ENCODE measurements at places on chromosomes 12 and 14. TPM values are rescaled to one million over a fixed set of nuclear protein-coding genes. Genes with fewer than 3 reads are reported as not detected.

TMPRSS12 gene
- total RNA-seq: not detected

DNA sequence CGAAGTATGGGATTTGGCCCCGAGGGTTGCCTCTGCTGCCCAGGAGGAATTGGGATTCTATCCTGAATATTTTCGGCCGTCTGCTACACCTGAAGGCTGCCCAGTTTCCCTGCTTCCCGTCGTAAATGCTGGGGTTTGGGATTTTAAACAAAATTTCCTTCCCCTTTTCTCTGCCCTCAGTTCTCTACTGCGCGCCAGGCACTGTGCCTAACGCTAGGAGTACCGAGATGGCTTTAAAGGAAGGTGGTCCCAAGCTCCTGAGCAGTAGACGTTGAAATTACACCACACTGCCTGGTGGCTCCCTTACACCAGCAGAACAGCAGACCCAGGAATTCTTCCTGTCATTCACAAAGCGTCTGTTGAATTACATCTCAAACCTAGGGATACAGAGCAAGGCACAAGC lies 566 bp upstream of the PRDM4 start:
- DNase-seq: no peak

DNA sequence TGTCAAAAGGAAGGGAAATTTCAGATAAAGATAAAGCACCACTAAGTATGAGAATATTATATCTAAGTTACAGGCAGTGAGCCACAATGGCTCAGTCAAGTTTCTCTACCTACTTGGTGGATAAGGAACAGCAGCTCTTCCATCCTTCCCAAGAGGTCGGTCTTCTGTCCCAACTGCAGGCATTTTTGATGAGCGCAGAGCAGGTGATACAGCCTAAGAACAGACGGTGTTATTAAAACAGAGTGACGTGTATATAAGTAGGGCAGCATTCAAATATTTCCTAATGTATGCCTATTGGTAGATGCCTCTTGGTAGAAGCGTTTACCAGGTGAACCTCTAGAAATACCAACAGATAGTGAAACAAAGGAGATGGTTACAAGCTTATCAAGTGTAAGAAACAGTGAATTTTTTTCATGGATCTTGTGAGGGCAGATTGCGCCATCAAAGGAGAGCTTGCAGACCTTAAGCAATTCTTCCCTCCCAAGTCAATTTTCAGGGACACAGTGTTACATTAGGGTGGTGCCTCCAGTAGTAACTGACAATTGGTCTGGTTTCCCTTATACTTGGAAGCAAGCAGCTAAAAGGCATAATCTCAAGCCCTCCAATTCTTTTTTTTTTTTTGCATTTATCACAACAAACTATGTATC lies 274.5 kb downstream of the MED13L start:
- no peak for DNase-seq

GRCh38 chr12:108335349-108336119 lies 3.6 kb downstream of the CMKLR1 start:
- no peak for DNase-seq

DNA sequence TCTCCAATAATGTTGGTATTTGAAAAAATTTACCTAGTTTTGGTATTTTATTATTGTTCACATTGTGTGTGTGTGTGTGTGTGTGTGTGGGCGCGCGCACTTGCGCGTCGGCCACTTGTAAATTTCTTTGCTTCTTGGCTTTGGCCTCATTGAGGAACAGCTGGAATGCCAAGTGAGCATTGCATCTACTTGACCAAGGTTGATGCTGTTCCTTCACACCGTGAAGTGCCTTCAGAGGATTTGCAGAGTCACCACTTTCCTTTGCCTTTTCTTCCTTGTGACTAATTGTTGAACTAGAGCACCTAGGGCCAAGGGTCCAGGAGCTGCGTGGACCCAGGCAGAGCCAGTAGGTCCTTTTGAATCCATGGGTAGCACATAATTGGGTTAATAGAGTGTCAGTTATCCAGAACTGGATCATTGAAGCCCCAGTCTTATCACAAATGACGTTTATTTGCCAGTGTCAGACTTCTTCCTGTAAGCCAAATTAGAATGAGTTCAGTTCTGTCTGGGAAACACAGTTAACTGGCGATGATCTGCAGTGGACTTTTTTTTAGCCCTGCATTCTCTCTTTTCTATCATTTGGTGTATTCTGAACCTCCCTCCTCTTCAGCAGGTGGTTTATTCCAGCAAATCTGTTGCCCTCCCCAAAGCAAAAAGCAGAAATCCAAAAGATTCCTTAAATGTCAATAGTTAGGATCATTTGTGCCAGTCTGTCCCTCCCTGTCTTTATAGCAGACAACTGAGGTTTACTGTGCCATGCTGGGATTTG lies 2.6 kb downstream of the PPP2R5C start:
- DNase-seq: no peak

GRCh38 chr12:101297661-101298060 lies 17.8 kb downstream of the UTP20 start:
- no peak for DNase-seq

NEK9 gene
- 64.4 TPM for total RNA-seq

GRCh38 chr14:85088192-85088591 lies 441.8 kb upstream of the FLRT2 start:
- DNase-seq: no peak

LUM gene
- total RNA-seq: 0.69 TPM

ACSM4 gene
- total RNA-seq: not detected

DNA sequence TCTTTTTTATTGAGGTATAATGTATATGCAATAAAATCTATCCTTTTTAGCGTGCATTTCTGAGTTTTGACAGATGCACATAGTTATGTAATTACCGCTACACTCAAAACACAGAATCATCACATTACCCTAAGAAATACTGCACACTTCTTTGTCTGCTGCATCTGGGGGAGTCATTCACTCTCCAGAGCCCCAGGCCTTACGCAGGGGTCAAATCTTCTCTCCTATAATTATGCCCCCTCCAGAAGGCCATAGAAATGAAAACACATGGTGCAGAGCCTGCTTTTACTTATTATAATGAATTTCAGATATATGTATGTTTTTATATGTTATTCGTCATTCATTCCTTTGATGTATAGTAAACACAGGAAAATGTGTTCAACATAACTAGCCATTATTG lies 296.5 kb upstream of the TMEM132C start:
- no peak for DNase-seq

DNA sequence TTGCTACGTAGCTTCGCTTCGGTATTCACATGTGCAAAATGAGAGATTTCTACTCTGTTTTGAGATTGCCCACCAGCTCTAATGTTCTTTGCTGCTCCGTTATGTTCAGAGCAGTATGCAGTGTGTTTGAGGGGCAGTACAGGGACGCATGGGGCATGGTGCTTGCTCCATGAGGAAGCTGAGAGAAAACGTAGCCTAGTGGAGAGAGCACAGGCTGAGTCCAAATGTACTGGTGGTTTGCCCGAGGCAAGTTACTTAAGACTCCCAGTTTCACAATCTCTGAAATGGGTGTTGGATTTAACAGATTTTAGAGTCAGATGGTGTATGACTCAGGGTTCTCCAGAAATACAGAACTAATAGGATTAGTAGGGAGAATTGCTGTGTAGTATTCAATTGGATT lies 310.5 kb downstream of the ETNK1 start:
- no peak for DNase-seq

GRCh38 chr14:59332727-59333126 lies 132.5 kb downstream of the GPR135 start:
- no peak for DNase-seq

LHX5 gene
- total RNA-seq: 2.4 TPM

DNA sequence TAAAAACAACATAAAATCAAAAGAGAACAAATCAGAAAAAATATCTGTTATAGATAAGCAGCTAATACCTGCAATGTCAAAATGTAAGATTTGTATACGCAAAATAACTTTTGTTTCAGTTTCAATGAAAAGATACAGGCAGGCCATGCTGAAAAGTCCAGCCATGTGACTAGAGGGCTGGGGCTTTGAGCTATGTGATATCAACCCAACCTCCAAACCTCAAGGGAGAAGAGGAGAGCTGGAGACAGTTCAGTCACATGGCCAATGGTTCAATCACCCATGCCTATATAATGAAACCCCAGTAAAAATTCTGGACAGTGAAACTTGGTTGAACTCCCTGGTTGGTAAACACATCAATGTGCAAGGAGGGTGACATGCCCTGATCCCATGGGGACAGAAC lies 5.3 kb downstream of the COX16 start:
- DNase-seq: no peak

GRCh38 chr12:13173012-13173932 lies 23.3 kb upstream of the EMP1 start:
- DNase-seq: peak; percentile 72

LRIG3 gene
- 11.1 TPM for total RNA-seq

GRCh38 chr14:74641601-74642391 lies 29.8 kb upstream of the LTBP2 start:
- DNase-seq: no peak

- no peak for DNase-seq
These were observed 74.9 kb upstream of the ATP2B1 start for GRCh38 chr12:89783359-89784060.

ALDH2 gene
- 32.9 TPM for total RNA-seq

- peak; percentile 24 for DNase-seq
These were observed 46.0 kb downstream of the SH2B3 start for GRCh38 chr12:111451649-111452129.

DNA sequence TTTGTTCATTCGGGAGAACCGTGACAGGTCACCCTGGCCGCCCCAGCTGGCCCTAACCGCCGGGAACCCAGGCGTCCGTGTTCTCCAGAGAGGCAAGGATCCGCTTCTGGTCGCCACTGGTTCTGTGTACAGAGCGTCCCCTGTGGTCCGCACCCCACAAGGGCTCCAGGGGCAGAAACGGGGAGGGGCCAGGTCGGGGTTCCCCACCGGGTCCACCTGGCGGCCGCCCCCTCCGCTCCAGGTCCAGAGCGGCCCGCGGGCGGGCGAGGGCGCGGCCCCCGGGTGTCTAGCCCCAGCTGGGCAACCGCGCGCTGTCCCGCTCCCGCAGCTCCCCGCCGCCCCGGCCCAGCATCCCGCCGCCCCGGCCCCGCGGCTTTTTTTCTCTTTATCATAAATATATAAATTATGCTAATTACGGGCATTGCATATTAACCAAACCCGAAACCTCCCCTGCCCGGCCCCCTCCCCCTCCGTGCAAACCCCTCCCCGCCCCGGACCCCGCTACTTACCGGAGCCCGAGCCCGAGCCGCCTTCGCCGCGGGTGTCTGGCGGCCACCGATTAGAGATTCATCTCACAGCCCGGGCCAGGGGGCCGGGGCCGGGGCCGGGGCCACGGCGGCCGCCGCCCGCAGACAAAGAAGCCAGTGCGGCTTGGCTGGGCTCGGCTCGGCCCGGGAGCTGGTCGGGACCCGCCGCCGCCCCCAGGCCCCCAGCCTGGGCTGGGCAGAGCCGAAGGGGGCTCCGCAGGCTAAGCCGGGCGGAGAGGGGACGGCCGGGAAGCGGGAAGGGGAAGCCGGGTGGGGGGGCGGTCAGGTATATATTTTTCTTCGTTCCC lies 512 bp downstream of the POU6F1 start:
- no peak for DNase-seq

SLC25A47 gene
- 0.17 TPM for total RNA-seq

DNA sequence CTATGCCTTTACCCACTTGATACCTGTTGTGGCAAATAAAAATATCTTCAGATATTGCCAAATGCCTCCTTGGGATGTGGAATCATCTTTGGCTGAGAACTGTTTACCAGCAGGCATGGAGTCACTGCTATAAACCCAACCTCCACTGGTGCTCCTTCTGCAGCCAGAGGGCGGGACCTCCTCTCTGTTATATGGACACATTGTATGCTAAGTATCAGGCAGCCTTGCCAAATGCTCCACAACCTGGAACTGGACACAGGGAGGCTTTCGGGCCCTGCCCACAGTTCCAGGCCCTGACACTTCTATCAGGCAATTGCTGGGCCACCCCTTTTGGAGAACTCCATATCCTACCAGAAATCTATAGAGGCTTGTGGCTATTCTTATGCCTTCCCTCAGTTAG lies 201.0 kb downstream of the TMX1 start:
- no peak for DNase-seq

ENDOU gene
- not detected for total RNA-seq

FSCB gene
- not detected for total RNA-seq

DNA sequence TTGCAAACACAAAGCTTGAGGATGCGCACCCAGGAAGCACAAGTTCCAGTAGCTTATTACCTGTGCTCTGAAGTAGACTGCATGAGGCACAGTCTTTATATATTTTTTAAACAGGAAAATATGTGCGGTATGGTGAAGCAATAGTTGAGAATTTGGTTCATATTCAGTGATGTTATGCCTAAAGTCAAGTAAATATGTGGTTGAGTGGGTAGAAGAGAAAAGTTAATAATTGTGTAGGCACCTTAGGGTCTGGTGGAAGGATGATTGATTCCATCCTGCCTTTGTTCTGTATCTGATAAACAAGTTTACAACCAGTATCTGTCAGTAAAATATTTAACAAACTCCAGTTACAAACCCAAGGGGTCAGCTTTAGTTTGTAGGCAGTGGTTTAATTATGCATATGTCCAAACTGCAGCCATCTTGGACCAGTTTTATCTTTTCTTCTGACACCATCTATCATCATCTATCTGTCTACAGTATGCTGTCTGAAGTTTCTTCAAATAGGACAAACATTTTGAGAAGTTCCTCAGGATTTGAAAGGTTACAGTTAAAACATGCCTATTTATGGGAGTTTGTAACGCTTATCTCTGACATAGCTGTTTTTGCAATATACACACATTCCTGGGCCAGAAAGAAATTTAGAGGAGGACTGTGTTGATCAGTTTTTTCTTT lies 10.8 kb downstream of the SINHCAF start:
- no peak for DNase-seq

- no peak for DNase-seq
These were observed 29.5 kb upstream of the CISTR start for GRCh38 chr12:53781228-53781801.

DNA sequence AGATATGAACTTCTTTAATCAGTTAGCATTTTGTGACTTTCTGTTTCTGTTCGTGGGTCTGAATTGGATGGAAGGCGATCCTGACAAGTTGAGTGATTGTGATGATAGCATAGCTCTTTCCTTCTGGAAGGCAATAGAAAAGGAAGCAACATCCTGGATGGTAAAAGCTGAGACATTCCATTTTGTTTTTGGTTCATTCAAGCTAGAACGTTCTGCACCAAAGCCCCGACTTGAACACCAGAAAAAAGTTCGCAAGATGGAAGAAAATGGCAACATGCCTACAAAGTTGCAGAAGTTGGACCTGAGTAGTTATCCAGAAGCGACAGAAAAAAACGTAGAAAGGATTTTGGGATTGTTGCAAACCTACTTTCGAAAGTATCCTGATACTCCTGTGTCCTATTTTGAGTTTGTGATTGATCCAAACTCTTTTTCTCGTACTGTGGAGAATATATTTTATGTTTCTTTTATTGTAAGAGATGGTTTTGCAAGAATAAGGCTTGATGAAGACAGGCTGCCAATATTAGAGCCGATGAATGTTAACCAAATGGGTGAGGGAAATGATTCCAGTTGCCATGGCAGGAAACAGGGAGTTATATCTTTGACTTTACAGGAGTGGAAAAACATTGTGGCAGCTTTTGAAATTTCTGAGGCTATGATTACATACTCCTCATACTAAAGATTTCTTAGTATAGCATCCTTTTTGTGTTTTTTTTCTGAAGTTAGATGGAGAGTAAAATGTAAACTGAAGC lies 896 bp downstream of the EID3 start:
- no peak for DNase-seq

Data from HCT116 (cell line).